ENCODE measurements at places on chromosomes 16 and 17.

GRCh38 chr16:2787406-2787805, at the start of gene PRSS33:
Gene PRSS33 (minus strand): TSS chr16:2787560. CDS start chr16:2786547, 1,013 bp downstream.
- DNase-seq = no peak

- DNase-seq = peak; percentile 60
Measured at GRCh38 chr16:27254262-27254811, 14.2 kb downstream of the NSMCE1 start.

DNA sequence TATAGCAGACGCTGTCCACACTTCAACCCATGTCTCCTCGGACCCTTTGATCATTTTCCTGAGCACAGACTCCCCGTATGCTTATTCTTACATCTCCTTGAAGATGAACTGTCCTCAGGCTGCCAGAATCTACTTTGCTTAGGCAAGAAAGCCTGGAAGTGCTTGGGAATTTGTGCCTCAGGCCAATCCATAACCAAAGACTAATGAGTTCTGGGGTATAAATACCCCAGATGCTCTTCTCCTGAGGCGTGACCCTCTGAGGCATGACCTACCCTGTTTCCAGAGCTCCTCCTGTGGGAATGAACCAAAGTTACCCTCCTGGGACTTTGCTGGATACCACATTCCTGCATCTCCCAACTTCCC, 10.1 kb upstream of the TEKT3 start:
- no peak for DNase-seq

DNA sequence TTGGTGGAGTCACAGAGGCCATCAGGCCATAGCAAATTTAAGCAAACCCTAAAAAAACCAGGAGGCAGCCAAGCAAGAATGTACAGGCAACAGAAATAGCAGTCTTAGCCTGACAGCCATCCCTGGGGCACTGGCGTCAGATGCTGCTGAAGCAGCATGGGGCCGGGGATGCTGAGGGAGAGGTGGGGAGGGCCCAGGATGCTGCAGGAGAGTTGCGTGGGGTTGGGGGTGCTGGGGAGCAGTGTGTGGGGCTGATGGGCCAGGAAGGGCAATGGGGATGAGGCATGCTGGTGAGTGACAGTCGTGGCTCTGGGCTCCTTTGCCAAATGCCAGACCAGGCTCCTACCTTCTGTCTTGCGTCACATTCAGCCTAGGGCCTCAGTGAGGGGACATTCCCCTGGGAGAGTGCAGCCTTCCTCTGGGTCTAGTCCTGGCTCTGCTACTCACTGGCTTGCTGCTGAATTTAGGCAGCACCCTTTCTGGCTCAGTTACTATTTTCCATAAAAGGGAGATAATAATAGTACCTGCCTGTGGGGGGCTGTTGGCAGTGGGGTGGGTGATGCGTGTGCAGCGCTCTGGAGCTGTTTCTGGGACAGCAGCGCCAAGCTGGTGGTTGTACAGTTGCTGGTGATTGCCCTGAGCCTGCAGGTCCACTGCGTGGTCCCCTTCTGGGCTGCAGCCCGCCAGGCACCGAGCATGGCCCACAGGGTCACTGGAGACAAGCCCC, 88.1 kb downstream of the AMFR start:
- no peak for DNase-seq

DNA sequence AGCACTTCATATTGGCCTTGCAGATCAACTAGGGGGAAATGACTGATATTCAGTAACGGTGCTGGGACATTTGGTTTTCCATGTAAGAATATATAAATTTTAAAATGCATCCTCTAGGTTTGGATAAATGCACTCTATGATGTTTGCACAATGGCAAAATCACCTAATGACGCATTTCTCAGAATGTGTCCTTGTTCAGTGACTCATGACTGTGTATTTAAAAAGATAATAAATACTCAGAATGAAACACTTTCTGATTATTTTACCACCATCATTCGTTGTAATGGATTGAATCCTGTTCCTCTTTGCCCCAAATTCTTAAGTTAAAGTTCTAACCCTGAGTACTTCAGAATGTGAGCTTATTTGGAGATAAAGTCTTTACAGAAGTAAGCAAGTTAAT, 17.2 kb upstream of the ADGRG1 start:
- DNase-seq = no peak

DNA sequence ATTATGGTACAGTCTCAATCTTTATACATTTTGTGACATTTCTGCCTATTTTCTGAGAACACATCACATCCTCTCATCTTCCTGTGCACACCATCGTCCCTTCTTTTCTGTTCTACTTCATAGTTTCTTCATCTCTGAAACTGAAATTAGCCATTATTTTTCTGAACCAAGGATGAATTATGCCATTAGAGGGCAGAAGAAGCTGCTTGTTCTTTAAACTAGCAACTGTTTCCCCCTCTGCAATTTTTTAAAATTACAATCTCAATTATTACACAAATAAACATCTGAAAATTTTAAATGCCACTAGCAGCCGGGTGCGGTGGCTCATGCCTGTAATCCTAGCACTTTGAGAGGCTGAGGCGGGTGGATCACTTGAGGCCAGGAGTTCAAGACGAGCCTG, 41.3 kb downstream of the RBBP6 start:
- no peak for DNase-seq

- no peak for DNase-seq
Measured at GRCh38 chr16:70804734-70805169, 3.8 kb upstream of the VAC14 start.

- no peak for DNase-seq
Measured at GRCh38 chr17:76947771-76948170, 79.6 kb downstream of the MGAT5B start.

GRCh38 chr17:80387071-80387470, 27.9 kb upstream of the ENDOV start:
- DNase-seq = no peak

- no peak for DNase-seq
Measured at GRCh38 chr16:88688013-88688778, 1.9 kb upstream of the SNAI3 start.

DNA sequence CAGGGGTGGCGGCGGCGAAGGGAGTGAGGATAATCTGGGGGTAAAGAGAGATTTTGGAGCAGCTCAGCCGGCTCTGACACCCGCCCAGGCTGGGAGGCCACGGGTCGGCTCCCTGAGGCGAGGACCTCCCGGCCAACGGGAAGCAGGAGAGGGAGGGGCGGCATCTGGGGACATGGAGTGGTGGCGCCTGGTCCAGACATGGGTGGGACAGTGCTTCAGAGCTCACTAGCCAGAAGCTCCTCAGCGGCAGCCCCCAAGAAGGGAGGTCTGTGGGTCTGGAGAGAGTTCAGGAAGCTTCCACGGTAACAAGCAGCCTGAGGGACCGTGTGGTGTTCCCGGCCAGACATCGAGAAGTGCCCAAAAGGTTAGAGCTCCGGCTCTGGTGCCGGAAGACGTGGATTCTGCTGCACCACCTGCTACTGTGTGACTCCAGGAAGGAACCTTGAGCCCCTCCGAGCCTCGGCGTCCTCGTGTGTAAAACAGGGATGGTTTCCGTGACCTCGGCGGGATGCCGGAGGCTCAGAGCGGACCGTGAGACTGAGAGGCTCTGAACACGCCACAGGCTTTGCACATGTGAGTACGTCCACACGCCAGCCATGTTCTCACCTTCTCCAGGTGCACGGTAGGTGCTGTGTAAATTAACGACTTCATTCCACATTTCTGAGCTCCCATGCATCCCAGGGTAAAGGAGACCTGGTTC, 56.9 kb downstream of the TIMM22 start:
- DNase-seq = no peak

- DNase-seq = no peak
Measured at GRCh38 chr17:838486-838885, 56.3 kb downstream of the MRM3 start.

GRCh38 chr17:70552230-70552981, 383.1 kb downstream of the KCNJ2 start:
- DNase-seq = peak; percentile 49

- DNase-seq = no peak
Measured at GRCh38 chr16:84854759-84855158, 35.0 kb downstream of the CRISPLD2 start.

- DNase-seq = no peak
Measured at GRCh38 chr17:3039736-3040135, 23.7 kb downstream of the OR1D5 start.

DNA sequence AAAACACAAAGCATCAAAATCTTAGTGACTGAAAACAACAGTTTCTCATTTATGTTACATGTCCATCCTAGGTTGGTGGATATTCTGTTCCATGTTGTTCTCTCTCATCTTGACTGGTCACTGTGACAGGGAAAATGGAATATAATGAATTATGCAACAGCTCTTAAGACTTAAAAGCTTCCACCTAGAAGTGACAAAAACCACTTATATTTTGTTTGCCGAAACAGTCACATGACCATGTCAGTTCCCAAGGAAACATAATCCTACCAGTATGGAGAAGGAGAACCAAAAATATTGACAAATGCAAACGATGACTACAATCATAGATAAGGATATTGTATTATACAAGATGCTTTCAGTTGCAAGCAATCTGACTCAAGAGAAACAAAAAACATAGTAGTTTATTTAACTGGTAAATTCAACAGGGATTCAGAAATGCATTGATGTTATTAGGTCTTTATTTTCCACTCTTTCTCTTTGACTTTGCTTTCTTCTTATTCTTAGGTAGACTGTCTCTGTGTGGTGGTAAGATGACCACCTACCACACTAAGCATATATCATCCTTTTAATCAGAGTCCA, 103.8 kb downstream of the SSH2 start:
- no peak for DNase-seq

- DNase-seq = no peak
Measured at GRCh38 chr17:66469088-66469442, 166.7 kb downstream of the PRKCA start.

DNA sequence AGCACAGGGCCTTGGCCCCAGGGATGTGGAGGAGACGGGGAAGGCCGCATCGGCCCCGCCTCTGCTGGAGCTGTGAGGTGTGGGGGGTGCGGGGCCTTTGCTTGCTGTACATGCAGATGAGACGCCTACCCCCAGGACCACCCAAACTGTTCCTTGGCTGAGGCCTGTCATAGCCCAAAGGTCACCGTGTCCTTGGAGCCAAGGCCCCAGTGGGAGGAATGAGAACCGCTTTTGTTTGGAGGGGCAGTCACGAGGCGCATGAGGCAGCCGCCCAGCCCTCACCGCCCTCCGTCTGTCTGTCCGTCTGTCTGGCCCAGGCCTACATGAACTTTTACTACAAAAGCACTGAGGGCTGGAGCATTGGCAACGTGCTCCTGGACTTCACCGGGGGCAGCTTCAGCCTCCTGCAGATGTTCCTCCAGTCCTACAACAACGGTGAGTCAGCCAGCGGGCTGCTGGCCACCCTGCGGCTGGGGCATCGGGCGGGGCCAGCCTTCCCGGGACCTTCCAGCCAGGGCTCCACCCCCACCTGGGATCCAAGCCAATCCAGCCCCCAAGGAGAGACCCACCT, 8.8 kb downstream of the TAX1BP3 start:
- no peak for DNase-seq

DNA sequence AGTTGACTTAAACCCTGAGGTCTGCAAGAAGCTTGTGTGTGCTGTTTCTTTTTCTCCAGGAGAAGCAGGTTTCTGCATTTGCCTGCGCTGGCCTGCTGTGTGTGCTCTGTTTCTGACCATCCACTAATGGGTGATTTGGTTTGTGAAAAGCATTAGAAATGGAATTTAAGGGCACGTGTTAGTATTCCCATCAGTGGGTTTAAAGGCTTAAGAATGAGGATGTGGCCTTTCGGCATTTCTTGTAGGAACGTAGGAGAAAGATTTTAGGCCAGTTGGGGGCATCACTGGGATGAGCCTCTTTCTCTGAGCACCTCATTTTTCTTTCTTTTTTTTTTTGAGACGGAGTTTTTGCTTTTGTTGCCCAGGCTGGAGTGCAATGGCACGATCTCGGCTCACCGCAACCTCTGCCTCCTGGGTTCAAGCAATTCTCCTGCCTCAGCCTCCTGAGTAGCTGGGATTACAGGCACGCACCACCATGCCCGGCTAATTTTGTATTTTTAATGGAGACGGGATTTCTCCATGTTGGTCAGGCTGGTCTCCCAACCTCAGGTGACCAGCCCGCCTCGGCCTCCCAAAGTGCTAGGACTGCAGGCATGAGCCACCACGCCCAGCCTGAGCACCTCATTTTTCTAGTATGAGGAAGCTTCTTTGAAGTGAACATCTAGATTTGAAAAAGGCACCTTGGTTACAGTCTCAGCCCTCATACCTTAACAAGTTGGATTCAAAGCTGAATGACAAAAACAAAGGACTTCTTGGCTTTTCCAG, 110.3 kb downstream of the BANP start:
- no peak for DNase-seq

DNA sequence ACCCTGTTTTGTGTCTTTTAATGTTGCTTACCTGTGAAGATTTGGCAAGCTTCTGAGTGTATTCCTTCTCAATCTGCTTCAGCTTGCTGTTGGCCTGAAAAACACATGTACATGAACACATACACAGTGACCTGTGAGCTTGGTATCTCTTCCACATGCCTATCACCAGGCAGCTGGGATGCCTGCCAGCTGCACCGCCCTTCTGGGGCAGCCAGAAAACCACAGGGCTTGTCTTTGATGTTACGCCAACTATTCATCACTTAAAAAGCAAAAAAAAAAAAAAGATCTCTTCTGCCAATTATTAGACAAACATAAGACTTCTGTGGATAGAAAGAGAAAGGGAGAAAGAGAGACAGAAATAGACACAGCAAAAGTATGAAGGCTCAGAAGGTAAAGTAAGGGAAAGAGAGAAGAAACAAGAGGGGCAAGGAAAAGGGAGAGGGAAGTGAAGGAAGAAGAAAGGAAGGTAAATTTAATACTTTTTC, 189.2 kb upstream of the AXIN2 start:
- DNase-seq = no peak

DNA sequence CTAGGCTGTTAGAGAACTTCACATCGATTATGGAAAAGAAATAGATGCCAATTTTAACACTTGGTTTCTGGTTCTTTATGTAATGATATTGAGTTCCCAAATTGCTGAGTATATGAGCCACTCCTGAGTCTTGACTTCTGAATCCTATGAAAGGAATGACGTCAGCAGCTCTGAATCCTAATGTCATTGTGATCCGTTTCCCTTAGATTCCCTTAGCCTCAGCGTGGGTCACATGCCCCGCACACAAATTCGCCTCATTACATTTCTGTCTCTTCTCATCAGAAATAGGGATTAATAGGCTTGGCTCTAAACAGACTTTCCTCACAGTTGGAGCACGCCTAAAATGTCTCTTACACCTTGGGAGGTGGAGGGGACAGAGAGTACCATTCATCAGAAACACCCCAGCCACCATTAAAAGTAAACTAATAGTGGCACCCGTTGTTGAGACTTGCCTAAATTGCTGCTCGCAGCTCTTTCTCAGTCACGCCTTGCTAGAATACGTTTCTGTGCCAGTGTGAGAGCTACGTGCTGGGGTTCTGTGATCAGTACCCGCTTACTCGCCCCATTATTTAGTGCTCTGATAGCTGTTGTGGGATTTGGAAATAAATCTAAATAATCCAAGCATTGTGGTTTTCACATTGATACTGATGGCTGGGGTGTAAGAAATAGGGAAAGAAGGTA, 7.1 kb downstream of the MRM3 start:
- no peak for DNase-seq

- no peak for DNase-seq
Measured at GRCh38 chr17:38560503-38561318, 45.0 kb downstream of the SRCIN1 start.

DNA sequence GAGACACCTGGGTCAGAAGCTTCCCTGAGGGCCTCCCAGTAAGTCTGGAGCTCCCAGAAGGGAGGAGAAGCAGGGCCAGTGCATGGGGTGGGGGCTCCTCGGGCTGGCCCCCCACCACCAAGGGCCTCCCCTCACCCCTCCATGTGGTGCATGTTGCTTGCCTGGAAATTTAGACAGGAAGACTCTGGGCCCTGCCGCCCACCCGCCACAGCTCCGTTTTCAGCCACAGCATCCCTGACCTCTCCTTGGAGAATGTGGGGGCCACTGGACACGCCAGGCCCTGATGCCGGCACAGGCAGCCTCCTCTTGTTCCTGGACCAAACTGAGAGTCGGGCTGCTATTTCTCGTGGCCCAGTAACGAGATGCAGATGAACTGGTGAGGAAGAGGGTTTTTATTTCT, 2.7 kb upstream of the METTL26 start:
- no peak for DNase-seq

All from GM20000 (cell line).